Stimulated activated naive CD8-positive, alpha-beta T cell treated with anti-CD3 and anti-CD28 coated beads, Interleukin-15, amount 100 ng/mL, for 72 hours (primary cell): ENCODE measurements at places on chromosomes 3 and 15.

DNA sequence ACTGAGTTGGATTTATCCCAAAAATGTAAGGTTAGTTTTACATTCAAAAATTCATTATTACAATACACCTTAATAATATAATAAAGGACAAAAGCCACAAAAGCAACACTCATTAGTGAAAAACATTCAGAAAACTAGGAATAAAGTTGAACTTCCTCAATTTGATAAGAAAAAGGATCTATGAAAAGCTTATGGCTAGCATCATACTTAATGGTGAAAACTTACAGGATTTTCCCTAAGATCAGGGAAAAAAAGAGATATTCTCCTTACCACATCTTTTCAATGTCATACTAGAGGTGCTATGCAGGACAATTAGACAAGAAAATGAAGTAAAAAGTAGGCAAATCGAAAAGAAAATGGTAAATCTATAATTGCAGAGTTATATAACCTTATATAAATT, 279.9 kb downstream of the CGGBP1 start:
- DNase-seq: no peak

DNA sequence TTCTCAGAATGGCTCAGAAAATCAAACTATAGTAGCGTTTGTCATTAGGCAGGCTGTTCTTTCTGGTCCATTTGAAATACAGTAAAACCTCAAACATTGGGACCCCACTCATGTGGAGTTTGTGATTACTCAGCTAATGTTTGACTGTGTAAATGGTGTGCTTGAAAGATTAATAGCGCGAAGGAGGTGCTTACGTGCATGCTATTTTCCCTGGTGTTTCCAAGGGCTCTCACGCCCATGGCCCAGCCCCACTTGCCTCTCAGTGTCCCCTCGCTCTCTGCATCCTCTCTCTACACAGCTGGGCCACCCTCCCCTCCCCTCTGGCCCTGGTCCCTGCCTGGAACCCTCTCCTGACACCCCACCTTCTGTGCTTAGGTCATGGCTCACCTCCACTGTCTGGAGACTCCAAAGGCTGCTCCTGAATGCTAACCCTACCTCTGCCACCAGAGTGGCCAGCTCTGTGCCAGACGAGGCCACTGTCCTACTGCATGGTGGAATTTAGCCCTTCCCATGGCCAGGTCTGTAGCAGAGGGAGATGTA, 194.2 kb downstream of the PLCL2 start:
- no peak for DNase-seq

DNA sequence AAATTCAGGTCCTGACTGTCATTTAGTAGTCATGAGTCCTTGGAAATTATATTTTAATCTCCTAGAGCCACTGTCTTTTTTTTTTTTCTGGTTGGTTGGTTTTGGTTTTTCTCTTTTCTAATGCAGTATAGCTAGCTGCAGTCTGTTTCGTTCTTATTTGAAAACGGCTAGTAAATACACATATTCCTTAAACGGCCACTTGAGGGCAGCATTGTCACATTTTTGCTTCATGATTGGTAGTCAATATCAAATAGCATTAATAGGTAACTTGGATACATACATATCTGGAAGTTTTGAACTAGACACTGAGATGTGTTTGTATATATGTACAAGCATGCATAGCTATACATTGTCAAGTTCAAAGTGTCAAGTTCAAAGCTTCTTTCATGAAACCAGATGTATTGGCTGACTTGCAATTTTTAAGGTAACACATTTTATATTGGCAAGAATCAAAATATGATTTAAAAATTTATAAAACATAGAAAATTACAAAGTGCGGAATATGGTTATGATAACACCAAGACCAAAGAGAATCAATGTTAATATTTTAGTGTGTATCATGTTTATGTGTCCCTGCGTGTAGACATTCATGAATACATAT, 22.5 kb downstream of the GABRA5 start:
- DNase-seq: peak; percentile 37

DNA sequence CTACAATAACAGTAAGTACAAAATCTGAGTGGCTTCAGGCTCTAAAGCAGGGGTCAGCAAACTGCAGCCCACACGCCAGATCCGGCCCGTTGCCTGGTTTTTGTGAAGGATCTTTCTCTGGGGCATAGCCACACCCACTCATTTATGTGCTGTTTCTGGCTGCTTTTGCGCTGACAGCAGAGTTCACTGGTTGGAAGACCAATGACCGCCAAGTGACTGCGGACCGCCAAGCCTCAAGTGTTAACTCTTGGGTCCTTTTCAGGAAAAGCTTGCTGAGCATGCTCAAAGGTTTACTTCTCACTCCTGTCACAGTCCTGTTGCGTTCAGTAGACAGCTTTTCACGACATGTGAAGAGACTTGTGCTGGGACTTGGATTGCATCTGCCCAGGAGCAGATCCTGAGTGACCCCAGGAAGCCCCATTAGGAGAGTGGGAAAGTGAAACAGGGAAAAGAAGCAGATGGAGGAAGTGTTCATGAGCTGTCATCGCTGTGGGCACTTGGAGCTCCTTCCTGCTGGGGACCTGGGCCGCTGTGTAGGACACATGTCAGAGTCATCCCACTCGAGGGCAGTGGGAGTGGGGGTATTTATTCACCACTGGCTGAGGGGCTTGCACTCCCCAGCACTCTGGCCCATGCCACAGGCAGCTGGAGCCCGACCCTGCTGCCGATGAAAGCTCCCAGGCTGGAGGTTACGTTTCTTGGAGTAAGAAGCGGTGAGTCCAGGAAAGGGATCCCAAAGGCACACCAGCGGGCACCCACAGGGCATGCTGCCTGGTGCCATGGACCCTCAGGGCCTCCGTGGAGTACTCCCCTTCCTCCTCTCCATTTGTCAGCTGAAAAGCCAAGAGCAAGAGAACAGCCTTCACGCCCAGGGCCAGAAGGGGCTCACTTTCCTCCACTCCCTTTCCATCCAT, 249.1 kb downstream of the PLCL2 start:
- no peak for DNase-seq

DNA sequence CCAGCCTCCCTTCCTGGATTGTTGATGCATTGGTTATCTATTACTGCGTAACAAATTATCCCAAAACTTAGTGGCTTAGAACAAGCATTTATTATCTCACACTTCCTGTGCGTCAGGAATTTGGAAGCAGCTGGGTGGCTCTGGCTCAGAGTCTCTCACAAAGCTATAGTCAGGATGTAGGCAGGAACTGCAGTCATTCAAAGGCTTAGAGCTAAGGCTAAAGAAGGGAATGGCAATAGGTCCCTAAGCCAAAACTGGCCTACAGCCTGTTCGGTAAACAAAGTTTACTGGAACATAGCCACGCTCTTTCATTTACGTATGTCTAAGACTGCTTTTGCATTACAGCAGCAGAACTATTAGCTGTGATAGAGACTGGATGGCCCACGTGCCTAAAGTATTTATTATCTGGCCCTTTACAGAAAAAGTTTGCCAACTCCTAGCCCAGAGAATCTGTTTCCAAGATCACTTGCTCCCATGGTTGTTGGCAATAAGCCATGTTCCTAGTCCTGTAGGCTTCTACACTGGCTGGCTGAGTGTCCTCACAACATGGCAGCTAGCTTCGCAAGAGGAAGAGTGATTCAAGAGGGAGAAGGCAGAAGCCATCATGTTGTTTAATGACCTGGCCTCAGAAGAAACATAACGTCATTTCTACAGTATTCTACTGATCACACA, 132.4 kb downstream of the SNRK start:
- DNase-seq: no peak

- DNase-seq: no peak
These were observed 40.2 kb downstream of the SUMF1 start for GRCh38 chr3:4426782-4427344.

DNA sequence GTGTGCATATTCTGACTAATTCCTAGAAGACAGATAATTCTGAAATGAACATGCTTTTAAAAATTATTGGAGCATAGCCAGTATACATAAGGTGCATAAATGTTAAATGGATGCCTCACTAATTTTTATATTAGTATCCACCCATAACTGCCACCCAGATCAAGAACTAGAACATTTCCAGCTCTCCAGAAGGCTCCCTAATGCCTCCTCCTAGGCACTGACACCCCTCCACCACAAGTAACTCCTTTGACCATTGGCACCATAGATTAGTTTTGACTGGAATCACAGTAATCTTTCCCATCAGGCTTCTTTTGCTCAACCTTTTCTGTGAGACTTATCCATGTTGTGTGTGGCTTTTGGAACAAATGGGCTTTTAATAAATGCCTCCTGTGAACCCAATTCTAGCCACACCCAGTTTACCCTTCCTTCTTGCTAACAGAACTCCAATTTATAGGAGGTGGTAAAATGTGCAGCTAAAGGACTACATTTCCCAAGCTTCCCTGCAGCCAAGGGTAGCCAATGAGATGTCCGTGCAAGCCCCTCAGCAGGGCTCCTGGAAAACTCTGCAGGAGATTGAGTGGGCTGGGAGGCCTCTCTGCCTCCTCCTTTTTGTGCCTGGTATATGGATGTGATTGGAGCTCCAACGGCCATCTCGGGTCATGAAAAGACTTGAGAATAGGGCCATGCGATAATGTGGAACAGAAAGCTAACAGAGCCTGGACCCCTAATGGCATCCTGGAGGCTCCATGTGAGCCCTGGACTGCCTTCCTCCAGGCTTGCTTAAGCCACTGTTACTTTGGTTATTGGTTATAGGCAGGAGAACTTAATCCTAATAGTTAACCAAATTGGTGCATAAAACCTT, 322.6 kb upstream of the TLE3 start:
- DNase-seq: no peak

GRCh38 chr3:71951361-71951760, 166.4 kb upstream of the PROK2 start:
- no peak for DNase-seq

GRCh38 chr3:97793420-97794019, 28.3 kb upstream of the CRYBG3 start:
- no peak for DNase-seq

- DNase-seq: no peak
These were observed 121.2 kb downstream of the MECOM start for GRCh38 chr3:169542331-169542751.

GRCh38 chr15:81506071-81506470, 132.1 kb upstream of the TMC3 start:
- no peak for DNase-seq

GRCh38 chr15:82966671-82967071, 14.2 kb upstream of the HOMER2 start:
- DNase-seq: peak; percentile 17

DNA sequence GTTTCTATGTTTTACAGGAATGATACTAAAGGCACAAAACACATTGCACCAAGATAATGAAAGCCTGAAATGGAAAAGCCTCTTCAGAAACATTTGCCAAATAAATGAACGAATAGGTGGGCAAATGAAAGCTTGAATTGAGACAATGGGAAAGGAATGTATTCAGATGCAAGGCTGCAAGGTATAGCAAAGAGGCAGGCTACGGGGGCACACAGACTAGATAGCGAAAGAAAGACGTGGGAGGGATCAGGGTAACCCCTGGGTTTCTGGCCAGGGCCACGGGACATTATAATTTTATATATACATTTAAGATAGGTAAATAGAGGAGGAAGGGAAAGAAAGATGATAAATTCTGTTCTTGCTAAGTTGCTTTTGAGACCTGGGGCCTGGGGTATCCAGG, 95.9 kb upstream of the NLGN1 start:
- no peak for DNase-seq

- DNase-seq: no peak
These were observed 288.6 kb downstream of the CLSTN2 start for GRCh38 chr3:140223631-140224030.

DNA sequence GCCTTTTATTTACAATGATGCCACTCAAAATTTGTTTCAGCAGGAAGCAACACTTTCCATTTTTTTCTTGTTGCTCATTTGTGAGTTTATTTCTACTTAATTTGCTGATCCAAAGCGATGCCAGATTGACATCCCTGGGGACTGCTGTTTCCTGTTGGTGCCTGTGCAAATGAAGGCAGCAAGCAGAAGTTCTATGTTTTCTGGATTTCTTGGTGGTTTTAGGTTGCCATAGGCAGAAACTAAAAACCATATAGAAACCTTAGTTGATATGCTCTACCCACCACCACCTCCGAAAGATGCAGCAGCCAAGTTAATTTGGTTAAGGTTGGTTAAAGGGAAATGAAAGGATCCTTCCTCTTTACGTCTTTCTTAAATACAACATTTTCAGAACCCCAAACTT, 356.2 kb downstream of the RBMS3 start:
- DNase-seq: no peak

GRCh38 chr15:85568261-85568808, 187.9 kb downstream of the AKAP13 start:
- DNase-seq: no peak

DNA sequence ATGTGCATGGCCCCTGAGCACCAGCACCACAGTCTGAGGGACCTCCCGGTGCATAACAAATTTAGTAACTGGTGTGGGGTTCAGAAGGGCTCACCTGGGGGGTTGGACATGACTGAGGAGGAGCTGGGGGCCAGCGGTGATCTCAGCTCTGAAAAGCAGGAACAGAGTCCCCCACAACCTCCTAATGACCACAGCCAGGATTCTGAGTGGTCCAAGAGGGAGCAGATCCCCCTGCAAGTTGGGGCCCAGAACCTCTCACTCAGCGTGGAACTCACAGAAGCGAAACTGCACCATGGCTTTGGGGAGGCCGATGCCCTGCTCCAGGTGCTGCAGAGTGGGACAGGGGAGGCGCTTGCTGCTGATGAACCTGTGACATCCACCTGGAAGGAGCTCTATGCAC, 43.0 kb downstream of the CDAN1 start:
- DNase-seq: no peak

DNA sequence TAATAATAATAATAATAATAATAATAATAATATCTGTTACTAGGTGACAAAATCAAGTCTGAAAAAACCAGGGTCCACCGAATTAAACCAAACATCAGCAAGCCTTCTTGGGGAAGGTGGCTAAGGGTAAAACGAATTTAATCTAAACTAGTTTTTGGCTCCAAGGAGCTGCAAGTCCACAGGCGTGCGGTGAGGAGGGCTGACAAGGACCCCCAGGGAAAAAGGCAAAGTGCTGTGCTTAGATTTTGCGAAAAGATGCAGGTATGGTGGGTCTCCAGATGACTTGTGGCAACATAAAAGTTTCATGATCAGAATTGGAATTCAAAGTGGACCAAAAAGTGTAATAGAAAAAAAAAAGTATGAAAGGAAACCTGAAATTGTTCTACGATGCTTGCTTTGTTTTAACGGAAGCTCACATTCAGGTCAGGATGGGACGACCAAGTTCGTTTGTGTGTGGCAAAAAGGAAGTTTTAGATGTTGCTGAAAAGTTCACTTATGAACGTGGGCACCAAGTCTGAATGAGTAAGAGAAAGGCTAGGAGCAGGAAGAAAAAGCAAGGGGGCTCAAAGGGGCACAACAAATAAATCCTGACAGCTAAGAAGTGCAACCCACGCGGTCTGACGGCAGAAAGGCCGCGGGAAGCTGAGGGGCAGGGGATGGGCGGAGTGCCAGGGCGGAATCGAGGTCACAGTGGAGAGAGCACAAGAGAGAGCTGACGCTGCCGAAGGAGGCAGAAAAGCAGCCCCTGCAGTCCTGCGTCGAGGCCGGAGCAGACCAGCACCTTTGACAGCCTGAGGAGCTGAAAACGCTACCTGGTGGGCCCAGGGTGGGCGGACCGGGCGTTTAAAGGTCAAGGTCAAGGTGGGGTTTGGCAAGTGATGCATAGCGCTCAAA, 1.1 kb downstream of the WDR82 start:
- peak; percentile 87 for DNase-seq
